ENCODE measurements at places on chromosomes 3 and 15. TPM values are rescaled to one million over a fixed set of nuclear protein-coding genes. Genes with fewer than 3 reads are reported as not detected.
A peak's percentile ranks its signal among the peaks of the same experiment; 100 is the strongest.

DNA sequence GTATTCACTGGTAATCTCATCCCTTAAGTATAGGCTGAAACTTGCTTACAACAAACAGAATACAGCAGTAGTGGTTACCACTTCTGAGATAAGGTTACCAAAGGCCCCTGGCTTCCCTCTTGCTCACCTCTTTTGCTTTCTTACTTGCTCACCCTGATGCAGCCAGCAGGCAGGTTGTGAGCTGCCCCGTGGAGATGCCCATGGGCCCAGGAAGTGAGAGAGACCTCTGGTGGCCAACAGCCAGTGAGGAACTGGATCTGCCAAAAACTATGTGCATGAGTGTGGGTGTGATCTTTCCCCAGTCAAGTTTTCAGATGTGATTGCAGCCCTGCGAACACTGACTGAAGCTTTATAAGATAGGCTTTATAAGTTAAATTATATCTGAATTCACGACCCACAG is 48.7 kb downstream of the NMNAT3 start:
- DNase-seq = peak; percentile 53

- peak; percentile 82 for DNase-seq
Observed at GRCh38 chr3:131174752-131175151, 148.1 kb downstream of the NEK11 start.

- no peak for DNase-seq
Observed at GRCh38 chr3:148845756-148846395, 18.3 kb downstream of the CPB1 start.

NANOGP8 gene
- not detected for total RNA-seq

SST gene
- total RNA-seq = not detected

RPL39L gene
- total RNA-seq = 25.0 TPM

RAB6B gene
- total RNA-seq = 1.0 TPM

Data from activated CD8-positive, alpha-beta memory T cell treated with anti-CD3 and anti-CD28 coated beads, Interleukin-2, amount 10 ng/mL, durations not matched to agents 7 days and 5 days (primary cell).